ENCODE measurements at places on chromosomes 7 and 10.

DNA sequence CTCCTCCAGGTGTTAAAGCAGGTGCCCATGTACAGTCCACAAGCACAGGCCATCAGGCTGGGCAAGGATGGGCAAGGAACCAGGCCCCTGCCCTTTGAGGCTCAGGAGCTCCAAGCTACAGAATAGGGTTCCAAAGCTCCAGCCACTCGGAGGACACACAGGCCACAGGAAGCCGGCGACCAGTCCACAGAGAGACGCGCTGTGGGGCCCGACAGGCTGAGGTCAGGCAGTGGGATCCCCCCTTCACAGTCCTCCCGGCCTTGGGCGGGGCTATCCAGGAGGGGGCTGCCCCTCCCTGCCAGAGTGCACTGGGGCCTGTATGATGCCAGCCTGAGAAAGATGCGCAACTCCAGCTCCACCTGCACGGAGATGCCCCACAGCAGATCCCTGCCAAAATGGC lies 34.0 kb downstream of the MAD1L1 start:
- no peak for DNase-seq

GRCh38 chr7:143988976-143989745 lies 11.0 kb upstream of the OR6B1 start:
- no peak for DNase-seq

DNA sequence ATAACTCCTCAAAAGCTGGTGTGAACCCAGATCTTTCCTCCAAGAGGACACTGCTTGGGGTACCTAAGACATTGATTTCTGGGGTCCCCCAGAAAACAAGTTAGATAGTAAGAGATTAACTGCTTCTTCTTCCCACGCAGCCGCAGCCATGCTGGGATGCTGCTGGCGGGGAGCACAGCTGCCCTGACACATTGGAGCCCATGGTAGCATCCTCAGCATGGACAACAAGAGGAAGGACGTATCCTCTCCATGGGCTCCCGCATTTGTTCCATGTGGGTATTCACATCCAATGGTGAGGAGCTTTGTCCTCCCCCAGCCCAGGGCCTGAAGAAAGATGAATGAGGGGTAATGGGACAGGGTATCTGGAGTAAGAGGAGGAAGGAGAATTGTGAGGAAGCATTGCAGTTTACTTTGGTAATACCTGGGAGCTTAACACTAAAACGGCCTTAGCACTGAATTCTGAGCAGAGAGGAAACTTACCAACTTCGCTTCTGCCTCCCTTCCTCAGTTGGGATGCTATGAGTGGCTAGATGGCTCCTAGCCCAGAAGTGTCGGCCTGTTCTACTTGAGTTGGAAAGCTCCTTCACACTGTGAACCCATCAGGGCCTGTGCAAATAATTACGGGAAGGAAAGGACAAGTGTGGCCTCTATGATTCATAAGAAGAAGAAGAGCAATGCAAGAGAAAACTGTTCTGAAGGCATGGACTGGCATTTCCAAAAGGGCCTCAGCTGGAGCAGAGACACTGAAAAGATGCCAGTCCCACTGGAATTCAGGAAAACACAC lies 43.9 kb downstream of the C10orf120 start:
- no peak for DNase-seq

GRCh38 chr10:16742165-16742960 lies 74.9 kb downstream of the RSU1 start:
- no peak for DNase-seq

- no peak for DNase-seq
Measured at GRCh38 chr7:151484971-151485707, 34.6 kb downstream of the RHEB start.

- no peak for DNase-seq
Measured at GRCh38 chr7:114343949-114344708, 70.5 kb upstream of the FOXP2 start.

- DNase-seq, result no peak
Measured at GRCh38 chr7:104946338-104946737, 67.7 kb upstream of the KMT2E start.

- DNase-seq, result no peak
Measured at GRCh38 chr7:138982204-138982623, 1.0 kb upstream of the KIAA1549 start.

DNA sequence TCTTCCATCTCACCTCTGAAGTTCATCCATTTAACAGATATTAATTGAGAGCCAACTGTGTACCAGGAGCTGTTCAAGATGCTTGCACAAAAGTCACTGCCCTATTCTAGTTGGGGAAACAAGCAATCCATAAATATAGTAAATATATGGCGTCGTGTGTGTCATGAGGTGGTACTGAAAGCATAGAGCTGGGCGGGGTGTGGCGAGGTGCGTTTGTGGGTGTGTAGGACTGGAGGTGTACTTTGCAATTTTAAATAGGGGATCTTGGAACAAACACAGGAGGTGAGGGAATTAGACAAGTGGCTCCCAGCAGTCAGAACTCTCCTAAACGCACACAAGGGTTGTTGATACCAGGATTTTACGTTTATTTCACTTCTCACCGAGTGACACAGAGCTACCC lies 490 bp upstream of the ZNF239 start:
- no peak for DNase-seq

DNA sequence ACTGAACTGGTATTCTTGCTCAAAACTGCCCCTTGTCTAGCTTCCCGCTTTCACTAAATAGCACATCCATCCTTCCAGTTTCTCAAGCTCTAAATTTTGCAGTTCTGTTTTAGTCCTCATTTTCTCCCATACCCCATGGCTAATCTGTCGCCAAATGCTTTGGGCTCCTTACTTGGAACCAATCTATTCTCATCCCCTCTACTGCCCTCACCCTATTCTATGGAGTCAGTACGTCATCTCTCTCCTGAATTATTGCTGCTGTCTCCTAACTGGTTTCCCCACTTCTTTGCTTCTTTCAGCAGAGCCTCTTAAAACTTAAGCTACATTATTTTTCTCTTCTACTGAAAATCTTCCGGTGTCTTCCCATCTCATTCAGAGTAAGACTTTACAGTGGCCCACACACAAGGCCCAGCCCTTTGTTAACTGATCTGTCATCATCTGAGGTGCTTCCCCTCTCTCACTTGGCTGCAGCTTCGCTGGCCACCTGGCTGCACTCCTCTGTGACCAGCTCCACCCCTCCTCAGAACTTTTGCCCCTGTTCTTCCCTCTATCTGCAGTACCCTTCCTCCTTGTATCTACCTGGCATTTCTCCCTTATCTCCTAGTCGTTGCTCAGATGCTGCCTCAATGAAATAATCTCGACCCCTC lies 9.9 kb downstream of the STARD3NL start:
- no peak for DNase-seq

DNA sequence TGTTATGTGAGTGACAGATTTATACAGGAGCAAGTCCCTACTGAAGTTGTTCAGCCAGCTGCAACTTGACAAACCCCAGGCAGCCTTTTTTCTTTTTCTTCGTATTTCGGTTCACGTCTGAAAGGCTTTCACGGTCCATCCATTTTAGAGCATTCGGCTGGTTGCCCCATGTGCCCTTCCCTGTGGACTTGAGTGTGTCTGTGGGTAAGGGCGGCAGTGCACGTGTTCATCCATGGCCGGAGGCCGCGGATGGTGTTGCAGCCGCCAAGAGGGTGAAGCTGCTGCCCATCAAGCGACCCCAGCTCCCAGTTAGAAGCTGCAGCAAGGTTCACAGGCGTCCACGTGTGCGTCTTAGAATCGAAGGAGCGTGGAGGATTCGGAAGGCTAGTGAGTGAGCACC lies 35.9 kb downstream of the PPP2R2D start:
- no peak for DNase-seq

GRCh38 chr10:110162741-110163145 lies 44.7 kb upstream of the MXI1 start:
- no peak for DNase-seq

DNA sequence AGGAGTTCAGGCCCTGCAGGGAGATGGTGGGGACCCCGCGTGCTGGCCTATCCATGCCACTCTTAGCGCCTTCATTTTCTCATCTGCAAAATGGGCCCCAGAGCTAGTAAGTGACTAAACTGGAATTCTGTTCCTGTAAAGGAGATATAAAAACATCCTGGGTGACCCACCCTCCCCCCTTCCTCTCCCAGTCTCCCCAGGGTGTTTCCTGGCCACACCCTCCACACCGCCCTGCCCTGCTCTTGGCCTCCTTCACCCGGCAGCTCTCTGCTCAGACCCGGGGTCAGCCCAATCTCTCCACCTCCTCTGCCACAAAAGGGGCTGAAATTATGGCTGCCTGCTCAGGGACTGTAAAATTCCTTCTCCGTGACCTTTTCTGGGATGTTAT lies 70.7 kb downstream of the C10orf105 start:
- DNase-seq, result no peak

DNA sequence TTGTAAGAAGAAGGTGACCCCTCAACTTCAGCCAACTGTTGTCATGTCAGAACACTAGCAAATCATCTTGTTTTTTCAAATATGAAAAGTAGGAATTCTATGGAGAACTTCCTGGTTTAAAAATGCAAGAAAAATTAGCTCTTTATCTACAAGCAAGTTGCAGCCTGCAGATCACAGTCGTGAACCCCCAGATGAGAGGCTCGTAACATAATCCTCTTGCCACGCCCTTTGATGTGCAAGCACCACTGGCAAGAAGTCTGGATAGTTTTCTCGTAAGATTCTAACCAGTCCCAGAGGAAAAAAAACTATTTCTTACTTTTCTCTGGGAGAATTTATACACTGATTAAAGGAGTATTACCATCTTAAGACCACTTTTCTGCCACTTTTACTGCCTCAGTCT lies 132.3 kb downstream of the DPY19L1 start:
- no peak for DNase-seq

DNA sequence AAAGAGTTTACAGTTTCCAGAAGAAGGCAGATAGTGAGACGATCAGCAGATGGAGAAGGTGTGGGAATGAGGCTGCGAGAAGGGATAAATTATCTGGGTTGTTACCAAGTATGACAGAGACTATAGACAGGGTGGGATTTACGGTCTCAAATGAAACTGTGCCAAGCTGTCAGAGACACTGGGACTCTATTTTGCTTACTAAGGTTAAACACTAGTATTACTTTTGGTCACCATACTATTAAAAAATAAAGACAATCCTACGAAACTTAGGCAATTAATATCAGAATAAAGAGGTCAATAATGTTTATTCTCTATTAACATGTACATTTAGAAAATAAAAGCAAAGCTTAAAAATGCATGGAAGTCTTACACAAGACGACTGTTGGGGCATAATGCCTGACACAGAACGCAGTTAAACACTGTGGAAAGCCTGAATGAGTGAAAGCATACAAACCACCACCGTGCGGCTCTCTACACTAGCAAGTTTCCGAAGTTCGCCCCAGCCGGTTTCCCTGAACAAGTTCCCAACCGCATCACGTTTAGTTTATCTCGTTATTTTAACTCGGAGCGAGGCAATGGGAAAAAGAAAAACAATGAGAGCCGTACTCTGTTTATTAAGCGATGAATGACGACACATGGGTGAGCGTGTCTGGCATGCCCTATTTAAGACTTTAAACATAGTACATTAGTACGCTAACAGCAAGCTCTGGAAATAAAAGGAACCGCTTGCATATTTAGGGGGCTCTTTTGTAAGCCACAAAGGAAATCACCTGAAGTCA lies 909 bp upstream of the CC2D2B start:
- peak; percentile 66 for DNase-seq

- DNase-seq, result peak; percentile 33
Measured at GRCh38 chr7:25851332-25852210, 300.4 kb upstream of the NFE2L3 start.

DNA sequence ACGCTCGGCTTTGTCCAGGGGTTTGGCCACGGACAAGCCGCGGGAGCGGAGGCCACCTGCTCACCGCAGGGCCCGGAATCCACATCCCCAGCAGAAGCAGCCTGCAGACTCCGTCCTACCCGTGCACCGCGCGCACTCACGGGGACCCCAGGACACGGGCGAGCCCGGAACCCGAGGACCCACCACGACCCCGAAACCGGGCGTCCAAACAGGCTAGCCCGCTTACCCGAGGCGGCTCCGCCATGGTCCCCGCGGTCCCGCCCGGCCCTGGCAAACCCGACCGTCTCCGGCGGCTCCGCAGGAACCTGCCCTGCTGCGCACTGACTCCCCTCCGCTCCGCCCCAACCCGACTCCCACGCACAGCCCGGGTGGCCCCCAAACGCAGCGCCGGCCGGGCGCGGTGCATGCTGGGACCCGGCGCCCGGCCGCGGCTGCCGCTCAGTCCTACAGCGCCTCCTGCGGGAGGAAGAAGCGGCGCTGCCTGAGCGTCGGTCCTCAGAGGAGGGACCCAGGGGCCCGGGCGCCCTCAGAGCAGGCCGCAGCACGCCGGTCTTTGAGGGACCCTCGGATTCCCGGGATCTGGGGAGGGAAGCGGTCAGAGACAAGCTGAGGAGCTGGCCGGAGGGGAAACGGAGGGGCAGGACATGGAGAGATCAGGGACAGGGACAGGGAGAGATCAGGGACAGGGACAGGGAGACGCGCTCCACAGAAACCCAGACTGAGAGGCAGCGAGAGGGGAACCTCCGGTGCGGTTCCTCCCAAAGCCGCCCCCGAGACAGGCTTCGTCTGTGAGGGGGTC lies at the start of gene ZNF786:
ZNF786 (minus strand) TSS at position 322 of the 799 bp plus-strand sequence; CDS start at position 244, 78 bp downstream.
- DNase-seq, result peak; percentile 95

GRCh38 chr7:93359520-93360198 lies 127.5 kb downstream of the VPS50 start:
- no peak for DNase-seq

- DNase-seq, result no peak
Measured at GRCh38 chr7:12423355-12423996, 19.8 kb upstream of the VWDE start.

DNA sequence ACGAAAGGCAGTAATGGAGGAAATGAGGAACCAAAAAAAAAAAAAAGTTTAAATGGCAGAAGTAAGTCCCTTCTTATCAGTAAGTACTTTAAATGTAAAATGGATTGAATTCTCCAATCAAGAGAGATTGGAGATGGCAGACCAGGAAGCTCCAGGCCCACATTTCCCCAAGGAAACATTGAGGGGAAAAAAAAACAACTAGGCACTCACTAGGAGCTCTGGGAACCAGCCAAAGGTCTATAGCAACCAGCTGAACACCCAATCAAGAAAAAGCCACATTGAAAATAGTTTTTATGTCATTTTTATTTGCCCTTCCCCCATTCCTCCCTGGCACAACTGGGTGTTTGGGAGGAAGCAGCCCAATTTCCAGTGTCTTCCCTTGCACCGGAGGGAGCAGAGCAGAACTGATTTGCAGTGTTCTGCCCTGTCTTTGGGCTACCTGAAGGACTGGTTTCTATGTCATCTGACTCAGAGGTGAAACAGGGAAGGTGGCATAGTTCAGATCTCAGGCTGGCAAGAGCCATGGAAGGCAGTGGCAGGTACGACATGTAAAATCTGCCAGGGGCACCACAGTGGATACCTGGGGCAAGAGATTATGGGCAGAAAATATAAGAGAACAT lies 121.9 kb downstream of the SMURF1 start:
- no peak for DNase-seq

DNA sequence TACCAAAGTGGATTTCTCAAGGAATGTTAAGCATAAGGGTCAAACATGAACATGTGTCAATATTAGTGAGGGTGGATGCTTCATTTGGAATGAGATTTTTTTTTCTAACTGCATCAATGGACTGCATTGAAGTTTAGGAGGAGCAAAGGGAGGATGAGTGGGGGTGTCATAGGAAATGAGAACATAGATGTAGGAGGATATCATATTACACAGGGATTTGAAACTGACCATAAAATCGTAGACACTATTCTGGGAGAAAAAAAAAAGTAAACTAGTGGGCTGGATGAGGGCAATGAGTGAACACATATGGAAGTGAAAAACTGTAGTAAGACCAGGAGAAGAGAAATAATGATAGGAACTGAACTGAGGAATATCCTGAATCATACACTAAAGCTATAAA lies 109.4 kb downstream of the SEMA3A start:
- DNase-seq, result no peak

Data from stimulated activated effector memory CD8-positive, alpha-beta T cell treated with anti-CD3 and anti-CD28 coated beads, Interleukin-12 subunit alpha, Interleukin-12 subunit beta, amount 100 ng/mL, for 72 hours (primary cell).